ENCODE measurements at places on chromosomes 5 and 9.

GRCh38 chr5:53071738-53072137 lies 37.8 kb downstream of the MOCS2 start:
- no peak for DNase-seq

GRCh38 chr9:105191508-105192121 lies 52.8 kb upstream of the SLC44A1 start:
- peak; percentile 44 for DNase-seq

DNA sequence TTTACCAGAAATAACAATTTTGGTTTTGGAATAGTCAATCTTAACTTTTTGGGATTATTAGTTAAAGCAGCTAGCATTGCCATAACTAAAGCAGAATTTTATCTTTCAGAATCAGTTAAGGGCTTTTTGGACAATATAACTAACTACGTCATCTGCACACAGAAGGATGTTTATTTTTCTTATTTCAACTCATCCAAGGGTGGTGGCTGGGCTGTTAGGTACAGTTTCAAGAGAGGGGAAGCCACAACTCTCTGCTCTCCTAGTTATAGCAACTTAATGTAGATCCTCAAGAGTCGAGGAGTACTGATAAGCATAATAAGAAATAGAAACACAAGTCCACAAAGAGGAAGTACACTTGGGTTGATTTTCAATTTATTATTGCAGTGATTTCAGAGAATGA lies 65.6 kb downstream of the ANKRD55 start:
- no peak for DNase-seq

DNA sequence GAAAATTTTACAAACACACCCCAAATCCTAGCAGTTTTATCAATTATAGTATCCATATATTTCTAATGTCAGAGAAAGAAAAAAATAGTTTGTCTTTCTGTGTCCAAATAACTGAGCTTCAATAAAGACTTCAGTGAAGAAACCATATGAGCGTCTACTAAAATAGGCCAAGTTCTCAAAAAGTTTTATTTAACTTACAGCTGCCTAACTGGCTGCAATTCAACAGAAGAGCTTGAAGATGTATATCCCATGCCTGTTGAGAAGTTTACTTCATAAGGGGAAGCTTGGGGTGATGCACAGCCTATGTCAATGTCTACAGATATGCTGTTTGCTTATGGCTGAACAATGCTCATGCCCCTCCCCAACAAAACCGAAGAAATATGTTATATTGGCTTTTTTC lies 43.7 kb upstream of the ELOVL7 start:
- no peak for DNase-seq

- no peak for DNase-seq
Measured at GRCh38 chr9:136175616-136176197, 29.2 kb downstream of the LHX3 start.

DNA sequence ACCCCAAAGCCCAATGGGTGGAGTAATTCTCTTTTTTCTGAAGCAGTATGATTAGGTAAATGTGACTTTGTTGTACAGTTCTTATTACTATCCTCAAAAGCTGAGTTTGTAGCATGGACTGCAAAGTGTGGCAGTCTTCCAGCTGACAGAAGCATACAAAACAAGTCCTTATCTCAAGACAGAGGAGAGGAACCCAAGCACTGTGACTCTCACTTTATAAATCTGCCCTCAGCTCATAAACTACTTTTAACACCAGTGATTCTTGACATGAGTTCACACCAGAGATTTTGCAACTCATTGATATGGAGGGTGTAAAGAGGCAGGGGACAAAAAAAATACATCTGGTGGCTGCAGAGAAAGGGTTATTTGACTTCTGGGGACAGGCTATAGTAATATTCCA lies 251.6 kb downstream of the NTRK2 start:
- no peak for DNase-seq

- DNase-seq: no peak
Measured at GRCh38 chr5:149415066-149415967, 36.2 kb upstream of the IL17B start.

DNA sequence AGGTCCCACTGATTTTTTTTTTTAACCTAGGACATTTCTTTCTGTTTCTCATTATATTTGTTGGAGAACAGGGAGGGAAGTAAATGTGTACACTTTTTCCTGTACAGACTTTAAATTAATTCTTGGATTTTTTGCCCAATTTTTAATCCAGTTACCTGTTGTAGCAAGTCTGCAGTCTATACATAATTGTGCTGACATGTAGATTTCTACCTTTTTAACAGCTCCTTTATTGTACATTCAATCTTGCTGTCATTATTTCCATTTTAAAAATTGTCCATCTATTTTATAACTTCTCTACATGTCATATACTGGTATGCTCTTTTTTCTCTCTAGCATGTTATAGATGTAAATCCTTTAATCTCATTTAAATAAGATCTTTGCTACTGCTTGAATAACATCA lies 1838.7 kb upstream of the CDH9 start:
- DNase-seq: no peak

DNA sequence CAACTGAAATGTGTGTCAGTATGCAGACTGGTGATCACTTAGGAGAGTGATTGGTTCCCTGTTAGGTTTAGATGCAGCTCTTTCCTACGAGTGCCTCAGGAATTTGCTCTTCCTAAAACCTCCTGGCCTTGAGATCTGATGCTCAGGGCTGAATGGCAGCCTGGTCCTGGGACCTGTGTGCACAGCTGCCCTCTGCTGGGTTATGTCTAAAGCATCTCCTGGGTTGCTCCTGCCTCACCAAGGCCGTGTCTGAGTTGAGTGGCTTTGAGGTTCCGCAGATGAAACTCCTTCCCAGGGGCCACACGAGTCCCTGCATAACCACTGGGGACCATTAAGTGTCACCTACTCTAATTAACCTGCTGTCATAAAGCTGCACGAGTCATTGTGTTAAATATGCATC lies 59.5 kb downstream of the MVB12B start:
- no peak for DNase-seq

- DNase-seq: no peak
Measured at GRCh38 chr5:10149911-10150310, 99.8 kb downstream of the ATPSCKMT start.

DNA sequence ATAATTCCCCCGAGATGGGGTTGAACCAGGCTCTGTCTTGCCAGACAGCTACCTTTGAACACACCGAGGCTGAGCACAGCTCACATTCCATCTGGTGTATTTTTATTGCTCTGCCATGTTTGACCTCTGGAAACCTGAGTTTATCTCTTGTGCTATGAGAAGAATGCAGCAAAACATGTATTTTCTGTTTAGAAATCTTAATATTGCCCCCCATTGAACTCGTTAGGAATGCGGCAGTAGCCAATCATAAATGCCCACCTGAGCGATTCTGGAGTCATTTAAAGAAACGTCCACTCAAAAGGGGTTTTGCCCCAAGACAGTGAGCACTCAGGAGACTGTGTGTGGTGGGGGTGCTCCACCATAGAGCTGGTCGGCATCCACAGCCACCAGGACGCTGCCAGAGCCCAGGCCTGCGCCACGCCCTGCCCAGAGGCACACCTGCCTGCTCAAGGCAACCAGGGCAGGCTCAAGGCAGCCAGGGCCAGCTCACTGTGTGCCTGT lies 26.9 kb downstream of the FGD3 start:
- DNase-seq: no peak

GRCh38 chr9:116843863-116844620 lies 156.9 kb downstream of the TRIM32 start:
- DNase-seq: no peak

- DNase-seq: no peak
Measured at GRCh38 chr9:20930836-20931235, 100.6 kb downstream of the HACD4 start.

GRCh38 chr5:38316544-38317224 lies 58.3 kb downstream of the EGFLAM start:
- DNase-seq: no peak

- no peak for DNase-seq
Measured at GRCh38 chr9:135567311-135567710, 5.8 kb downstream of the PAEP start.

DNA sequence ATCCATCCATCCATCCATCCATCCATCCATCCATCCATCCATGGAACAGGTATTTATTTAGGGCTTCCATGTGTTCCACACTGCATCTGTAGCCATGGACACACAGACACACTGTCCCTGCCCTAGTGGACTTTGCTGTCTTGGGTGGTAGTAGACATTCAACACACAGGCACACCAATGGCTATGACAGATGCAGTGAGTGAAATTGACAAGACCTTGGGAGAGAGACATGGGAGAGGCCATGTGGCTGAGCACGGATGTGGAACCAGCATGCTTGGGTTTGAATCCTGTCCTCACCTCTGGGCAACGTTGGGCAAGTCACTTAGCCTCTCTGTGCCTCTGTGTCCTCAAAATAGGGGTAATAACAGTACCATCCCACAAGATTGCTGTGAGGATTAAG lies 45.3 kb downstream of the STOM start:
- no peak for DNase-seq

DNA sequence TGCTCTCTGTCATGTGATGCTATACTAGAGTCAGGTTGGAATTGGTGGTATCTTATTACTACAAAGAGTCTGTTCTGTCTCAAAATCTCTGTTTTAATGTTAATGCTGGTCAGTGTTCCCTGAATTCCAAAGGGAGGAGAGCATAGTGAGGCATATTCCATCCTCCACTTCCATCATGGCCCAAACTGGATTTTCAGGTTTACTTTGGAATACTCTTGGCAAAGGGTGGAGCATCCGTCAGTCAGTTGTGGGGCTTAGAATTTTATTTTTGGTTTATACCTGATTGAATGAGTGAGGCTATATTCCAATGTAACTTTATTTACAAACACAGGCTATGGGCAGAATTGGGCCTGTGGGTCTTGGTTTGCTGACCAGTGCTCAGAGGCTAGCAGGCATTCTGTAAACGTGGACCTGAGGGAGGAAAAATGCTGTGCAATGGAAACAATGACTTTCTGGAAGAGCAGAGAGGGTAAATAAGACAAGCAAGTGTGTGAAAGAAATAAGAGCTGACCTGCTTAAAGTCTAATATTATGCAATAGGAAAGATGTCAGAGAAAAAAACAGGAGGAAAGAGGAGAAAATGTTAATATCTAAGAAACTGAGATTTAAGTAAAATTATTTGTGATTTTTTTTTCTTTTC lies 106.2 kb upstream of the CLINT1 start:
- no peak for DNase-seq

GRCh38 chr9:37836386-37836785 lies 35.8 kb downstream of the DCAF10 start:
- no peak for DNase-seq

DNA sequence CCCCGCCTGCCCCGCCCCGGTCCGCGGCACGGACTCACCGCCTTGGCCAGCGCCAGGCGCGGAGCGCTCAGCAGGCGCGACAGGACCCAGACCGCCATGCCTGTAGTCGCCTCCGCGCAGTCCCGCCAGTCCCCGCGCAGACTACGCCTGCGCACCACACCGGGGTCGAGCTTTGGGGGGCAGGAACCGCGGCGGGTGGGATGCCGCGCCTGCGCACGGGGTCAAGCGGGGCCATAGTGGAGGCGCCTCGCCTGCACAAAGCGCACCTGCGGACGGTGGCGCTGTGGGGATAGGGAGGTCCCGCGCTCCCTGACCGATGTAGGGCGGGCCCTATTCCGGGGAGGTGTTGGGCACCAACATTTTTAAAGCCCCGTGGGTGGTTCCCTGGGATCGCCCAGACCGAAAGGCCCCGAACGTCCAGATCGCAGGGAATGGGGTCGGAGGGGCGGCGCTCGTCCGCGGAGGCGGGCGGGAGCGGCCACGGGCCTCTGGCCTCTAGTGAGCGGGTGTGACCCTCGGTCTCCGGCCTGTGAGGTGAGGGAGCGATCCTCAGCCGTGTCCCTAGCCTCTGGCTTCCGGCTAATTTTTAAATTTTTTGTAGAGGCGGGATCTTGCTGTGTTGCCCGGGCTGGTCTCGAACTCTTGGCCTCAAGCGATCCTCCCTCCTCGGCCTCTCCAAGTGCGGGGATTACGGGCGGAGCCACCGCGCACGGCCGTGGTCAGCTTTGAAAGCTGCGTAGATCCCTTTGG lies 70.8 kb upstream of the LPCAT1 start:
- peak; percentile 34 for DNase-seq

- no peak for DNase-seq
Measured at GRCh38 chr5:67206929-67207328, 10.3 kb upstream of the CD180 start.

DNA sequence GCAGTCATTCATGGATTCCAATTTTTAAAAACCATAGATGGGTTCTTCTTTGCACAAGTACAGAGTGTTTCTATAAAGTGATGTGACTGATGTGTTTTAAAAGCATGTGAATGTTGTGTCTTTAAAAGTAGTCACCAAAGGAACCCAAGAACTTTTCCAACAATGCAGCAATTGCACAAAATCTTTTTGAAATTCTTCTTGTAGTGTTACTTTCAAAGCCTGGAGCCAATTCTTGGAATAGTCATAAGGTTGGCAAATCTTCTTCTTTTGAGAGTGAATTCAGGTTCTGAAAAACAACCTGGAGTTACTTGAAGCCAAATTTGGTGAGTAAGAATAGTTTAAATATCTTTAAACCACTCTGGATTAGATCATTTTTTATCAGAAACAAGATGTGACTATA lies 10.5 kb downstream of the GRAMD2B start:
- no peak for DNase-seq

GRCh38 chr5:133569347-133569746 lies 43.0 kb downstream of the FSTL4 start:
- DNase-seq: no peak

GRCh38 chr5:143527808-143528207 lies 124.3 kb upstream of the NR3C1 start:
- no peak for DNase-seq

DNA sequence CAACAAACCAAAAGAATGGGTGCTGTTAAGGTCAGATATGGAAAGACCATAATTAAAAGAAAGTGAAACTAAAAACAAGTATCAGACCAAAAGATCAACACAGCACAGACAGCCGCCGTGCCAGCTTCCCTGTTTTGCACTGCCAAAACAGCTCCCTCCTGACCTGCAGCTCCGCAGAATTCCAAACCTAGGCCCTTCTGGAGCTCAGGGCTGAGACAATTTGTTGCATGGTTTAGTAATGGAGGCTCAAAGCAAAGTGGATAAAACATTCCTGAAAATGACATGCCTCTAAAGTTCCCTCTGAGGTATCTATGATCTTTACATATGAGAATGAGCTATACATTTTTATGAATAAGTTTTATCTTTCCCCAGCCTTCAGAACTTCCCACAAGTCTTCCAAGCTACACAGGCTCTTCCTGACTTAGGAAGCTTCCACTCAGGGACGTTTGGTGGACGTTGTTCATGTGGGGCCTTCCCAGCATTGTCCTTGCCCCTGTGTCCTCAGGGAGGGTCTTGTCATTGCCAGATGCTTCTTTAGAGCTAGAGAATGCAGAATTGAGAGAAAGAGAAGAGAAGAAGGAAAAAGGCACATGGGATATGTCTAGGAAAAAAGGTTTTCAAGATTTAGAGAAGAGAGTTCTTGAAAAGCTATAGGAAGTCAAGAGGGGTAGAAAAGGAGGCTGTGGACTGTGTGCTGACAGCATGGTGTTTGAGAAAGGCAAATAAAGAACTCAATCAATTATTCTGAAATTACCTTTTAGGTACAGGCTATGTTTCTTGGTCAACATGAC lies 28.4 kb upstream of the SSBP2 start:
- DNase-seq: peak; percentile 87

- DNase-seq: no peak
Measured at GRCh38 chr5:149152317-149152746, 11.0 kb downstream of the ABLIM3 start.
